ENCODE measurements at places on chromosomes 2 and 18.

DNA sequence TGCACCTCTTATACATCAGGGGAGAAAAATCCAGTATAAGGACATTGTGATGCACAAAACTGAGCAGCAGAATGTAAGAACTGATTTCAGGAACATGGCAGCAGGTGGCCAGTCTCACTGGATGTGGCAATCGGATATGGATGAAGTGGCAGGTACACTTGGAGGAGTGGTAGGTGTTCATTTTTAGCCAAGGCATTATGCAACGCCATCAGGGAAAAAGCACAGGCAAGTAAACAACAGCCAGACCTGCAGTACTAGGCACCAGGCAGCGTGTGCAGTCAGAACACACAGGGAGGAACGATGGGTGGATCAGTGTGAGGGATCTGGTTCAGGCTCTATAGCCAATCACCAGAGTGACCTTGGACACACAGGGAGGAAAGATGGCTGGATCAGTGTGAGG is 77.4 kb upstream of the GCFC2 start:
- DNase-seq: no peak

DNA sequence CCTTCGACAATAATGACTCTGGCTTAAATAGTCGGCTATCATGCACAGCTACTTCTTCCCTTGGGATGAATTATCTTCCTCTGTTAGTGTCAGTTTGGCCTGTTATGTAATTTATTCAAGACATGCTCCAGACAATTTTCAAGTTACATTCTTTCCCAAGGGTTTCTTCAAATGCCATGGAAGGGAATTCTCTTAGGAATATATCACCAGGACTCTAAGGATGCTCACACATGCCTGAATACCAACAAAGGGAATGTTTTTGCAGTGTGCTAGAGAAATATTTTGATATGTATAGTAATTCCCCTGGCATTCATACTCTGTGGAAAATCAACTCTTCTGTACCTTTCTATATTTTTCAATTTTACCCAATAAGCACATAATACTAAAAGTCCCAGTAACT is 286.0 kb upstream of the KYNU start:
- no peak for DNase-seq

DNA sequence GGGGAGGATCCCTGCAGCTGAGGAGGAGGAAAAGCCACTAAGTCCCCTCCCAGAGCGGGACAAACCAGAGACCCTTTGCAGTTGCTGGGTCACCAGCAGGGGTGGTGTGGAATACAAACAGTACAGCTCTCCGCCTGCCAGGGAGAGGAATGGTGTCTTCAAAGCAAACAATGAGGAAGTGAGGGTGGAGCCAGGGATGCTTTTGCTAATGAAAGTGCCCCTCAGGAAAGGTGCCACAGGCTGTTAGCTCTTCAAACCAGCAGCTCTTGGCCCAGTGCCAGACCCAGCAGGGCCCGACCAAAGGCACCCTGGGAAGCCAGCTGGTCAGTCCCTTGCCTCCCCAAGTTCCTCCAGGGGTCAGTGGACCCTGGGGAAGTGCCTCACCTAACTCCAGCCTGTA is 102.8 kb downstream of the HIBCH start:
- no peak for DNase-seq

DNA sequence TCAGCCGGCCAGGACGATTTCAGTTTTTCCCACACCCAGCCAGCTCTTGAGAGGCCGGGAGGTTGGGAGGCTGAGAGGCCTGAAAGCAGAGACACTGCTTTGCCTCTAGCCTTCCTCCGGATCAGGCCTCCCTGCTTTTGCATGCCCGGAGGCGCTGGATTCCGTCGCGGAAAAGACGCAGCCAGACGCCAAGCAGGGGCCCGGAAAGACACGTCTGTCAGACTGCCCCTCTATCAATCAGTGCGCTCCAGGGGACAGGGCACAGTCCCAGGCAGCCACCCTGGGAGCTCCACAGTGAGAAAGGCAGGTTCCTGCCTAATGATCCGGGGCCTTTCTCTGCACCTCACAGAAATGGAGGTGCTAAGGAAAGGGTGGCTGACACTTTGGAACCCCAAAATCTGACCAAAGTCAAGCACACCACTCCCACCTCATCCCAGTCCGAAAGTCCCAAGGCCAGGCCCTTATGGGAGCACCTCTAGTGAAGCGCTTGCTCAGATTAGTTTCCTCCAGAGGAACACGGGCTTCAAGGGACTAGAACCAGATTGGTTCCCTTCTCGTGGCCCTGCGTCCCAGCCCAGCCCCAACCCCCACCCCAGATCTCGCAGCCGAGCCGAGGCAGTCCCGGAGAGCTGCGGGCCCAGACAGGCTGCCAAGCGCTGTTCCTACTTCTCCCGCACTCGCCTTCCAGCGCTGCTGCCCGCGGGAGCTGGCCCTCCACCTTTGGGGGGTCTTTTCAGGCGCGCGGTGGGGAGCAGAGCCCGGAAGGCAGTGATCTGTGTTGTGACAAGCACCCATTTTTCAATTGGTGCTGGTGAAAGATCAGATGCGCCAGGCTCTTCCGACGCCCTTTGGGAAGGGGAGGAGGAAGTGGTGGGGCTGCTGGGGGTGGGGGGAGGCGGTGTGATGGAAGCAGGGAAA is 5.0 kb downstream of the DLX1 start:
- DNase-seq: no peak

DNA sequence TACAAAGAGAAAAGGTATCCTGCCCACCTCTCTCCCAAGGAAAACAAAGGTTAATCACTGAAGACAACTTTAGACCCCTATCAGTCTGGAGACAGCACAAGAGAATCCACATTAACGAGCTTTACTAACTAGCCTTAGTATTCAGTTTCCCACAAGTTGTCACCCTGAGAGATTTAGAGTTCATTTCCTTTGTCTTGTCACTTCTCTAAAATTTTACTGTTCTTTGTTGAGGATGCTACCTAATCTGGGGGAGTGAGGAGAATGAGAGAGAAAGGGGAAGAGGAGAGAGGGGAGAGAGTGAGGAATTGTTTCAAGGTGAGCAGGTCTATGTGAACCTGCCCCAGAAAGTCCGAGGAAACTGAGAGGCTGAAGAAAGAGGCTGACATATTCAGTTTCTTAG is 28.4 kb downstream of the C2orf76 start:
- DNase-seq: no peak

- DNase-seq: no peak
Measured at GRCh38 chr18:3541549-3542386, 91.8 kb downstream of the TGIF1 start.

- DNase-seq: no peak
Measured at GRCh38 chr2:188983427-188984064, 9.4 kb downstream of the COL3A1 start.

DNA sequence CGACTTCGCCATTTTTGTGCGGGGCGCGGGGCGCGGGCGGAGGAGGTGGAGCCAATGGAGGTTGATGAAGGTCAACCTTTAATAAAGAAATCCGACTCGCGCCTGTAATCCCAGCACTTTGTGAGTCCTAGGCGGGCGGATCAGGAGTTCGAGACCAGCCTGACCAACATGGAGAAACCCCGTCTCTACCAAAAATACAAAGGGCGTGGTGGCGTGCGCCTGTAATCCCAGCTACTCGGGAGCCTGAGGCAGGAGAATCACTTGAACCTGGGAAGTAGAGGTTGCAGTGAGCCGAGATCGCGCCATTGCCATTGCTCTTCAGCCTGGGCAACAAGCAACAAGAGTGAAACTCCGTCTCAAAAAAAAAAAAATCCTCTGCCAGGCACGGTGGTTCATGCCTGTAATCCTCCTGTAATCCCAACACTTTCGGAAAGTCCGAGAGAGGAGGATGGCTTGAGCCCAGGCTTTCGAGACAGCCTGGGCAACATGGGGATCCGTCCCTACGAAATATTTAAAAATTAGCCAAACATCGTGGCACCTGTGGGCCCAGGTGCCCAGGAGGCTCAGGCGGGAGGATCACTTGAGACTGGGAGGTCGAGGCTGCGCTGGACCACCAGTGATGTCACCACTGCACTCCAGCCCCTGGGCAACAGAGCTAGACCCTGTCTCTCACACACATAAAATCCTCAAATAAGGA is 493 bp upstream of the PREB start:
- no peak for DNase-seq

DNA sequence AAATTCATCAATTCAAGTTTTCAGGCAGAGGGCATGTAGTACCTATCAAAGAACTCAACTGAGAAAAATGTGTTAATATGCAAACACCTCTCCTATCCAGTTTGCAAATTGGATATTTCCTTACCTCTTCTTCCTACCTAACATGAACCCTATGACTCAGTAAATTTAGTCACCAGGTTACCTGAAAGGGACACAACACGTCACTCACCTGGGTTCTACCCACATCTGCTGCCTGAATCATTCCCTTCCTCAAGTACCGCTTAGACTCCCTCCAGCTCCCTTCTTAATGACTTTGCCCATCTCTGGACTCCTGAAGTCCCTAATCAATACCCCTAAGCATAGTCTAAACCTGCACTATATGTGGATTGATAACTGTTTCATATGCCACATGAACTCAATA is 10.4 kb downstream of the ANKRD44 start:
- DNase-seq: peak; percentile 53

- DNase-seq: no peak
Measured at GRCh38 chr2:157489983-157490382, 46.1 kb upstream of the CYTIP start.

- no peak for DNase-seq
Measured at GRCh38 chr2:18856765-18857164, 267.4 kb upstream of the NT5C1B start.

GRCh38 chr2:204051476-204051875 is 114.9 kb downstream of the ICOS start:
- peak; percentile 37 for DNase-seq

- no peak for DNase-seq
Measured at GRCh38 chr2:191427031-191427430, 181.8 kb downstream of the MYO1B start.

- no peak for DNase-seq
Measured at GRCh38 chr2:157932480-157933159, 56.5 kb upstream of the ACVR1 start.

GRCh38 chr2:106899786-106900530 is 14.0 kb upstream of the ST6GAL2 start:
- DNase-seq: no peak

DNA sequence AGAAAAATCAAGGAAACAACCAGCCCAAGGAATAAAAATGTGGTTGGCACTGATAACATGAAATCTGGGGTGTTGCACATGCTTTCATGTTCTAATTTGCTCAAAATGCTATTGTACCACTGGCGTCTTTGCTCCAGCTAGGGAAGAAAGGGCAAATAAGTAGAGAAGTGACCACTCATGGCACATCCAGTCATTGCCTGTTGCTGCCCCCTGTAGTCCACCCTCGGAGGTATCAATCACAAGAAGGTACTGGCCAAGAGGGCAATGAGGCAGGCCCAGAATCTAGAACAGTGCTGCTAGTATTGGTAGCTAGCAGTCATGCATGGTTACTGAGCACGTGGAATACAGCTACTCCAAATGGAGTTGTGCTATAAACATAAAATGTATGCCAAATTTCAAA is 213.4 kb downstream of the CDCA7 start:
- DNase-seq: no peak

GRCh38 chr2:94984964-94985575 is 40.4 kb upstream of the MAL start:
- no peak for DNase-seq

- no peak for DNase-seq
Measured at GRCh38 chr18:74397572-74397971, 59.5 kb downstream of the DIPK1C start.

DNA sequence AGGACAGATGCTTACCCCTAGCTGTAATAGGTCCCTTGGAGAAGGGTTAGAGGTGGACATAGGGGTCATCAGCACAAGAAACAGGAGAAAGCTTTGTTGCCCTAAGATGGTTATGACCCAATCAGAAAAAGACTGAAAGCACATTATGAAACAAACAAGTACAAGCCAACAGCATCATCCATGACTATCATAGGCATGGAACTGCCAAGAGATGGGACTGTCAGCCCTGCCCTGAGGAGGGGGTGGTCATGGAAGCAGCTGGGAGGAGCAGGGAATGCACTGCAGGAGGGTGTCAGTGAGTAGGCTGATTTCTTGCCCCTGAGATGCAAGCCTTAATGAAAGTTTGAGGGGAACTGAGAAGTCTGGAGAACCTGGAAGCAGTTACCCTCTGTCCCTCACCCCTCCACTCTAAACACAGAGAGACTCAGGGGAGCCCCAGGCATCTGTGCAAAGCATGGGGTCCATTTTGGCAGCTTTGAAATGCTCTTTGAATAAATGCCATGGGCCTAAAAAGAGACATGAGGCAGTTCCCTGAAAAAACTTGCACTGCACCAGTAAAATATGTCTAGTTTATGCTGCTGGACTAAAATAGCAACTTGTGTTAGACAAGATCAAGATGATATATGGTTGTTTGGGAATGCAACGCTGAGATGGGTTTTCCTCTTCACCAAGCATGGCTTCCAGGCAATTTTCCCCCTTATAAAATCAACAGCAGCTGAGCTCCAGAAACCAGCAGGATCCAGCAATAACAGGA is 122.7 kb upstream of the ZFP36L2 start:
- no peak for DNase-seq

- no peak for DNase-seq
Measured at GRCh38 chr2:233572468-233572867, 5.9 kb upstream of the USP40 start.

DNA sequence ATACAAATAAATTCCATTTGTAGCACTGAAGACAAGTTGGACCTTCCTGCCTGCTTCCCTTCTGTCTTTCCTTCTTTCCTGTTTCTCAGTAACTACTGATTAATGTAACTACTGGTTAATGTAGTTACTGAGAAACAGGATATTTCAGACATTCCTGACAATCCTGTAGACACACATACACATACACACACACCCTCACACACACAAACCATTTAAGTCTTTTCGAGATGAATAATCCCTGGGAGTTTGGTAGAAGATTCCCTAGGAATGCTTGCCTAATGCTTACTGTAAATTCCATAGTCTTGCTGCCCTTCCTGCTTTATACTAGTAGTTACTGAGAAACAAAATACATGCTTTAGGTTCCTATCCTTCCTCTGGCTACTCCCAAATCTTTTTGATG is 83.9 kb downstream of the PIK3C3 start:
- DNase-seq: no peak

DNA sequence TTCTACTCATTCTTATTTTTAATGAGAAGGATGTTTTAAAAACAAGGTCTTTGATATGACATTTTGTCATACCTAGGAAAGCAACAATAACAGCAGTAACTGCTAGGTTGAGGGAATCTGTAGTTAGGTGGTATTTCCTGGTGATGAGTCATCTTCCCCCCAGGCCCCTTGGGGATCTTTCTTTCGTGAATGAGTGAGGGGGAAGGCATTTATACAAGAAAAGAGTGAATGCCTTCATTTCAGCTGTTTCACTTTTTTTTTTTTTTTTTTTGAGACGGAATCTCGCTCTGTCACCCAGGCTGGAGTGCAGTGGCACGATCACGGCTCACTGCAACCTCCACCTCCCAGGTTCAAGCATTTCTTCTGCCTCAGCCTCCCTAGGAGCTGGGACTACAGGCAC is 108.6 kb downstream of the MAP4K4 start:
- peak; percentile 62 for DNase-seq

- no peak for DNase-seq
Measured at GRCh38 chr2:47346107-47346506, 56.8 kb upstream of the MSH2 start.

GRCh38 chr2:5176764-5177163 is 515.4 kb upstream of the SOX11 start:
- no peak for DNase-seq

- DNase-seq: no peak
Measured at GRCh38 chr2:33115728-33116127, 169.0 kb downstream of the LTBP1 start.

GRCh38 chr2:64651590-64651989 is 2.1 kb downstream of the SERTAD2 start:
- no peak for DNase-seq

Measured in CD4-positive, alpha-beta T cell treated with Interleukin-4 for 4 hours (primary cell).